Esophagus squamous epithelium (tissue), 5 donors: ENCODE measurements at places on chromosomes 13 and 19.

DNA sequence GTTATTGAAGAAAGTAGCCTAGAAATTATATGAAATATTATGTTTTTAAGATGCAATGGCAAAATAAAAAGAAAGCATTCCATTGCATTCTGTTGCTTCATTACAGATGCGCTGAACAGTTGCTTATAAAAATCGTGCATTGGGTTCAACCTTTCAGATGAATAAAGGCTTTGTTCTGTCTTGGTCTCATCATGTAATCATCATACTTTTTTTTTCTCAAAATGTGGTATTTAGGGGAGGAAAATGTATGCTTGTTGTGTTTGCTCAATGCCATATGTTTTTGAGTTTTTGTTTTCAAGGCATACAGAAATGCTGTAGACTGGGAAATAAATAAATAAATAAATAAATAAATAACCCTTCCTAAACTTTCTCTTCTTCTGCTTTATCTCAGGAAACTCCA, 1.1 kb upstream of the MBNL2 start:
- no peak overlapping the region for H3K4me3 ChIP-seq
- no peak for DNase-seq
- H3K27me3 ChIP-seq = no peaks in the 10 kb centered on the region
- peak overlapping the region; percentile 94 for H3K27ac ChIP-seq
- peaks cover 48% of the 10 kb centered on the region for H3K4me1 ChIP-seq

DNA sequence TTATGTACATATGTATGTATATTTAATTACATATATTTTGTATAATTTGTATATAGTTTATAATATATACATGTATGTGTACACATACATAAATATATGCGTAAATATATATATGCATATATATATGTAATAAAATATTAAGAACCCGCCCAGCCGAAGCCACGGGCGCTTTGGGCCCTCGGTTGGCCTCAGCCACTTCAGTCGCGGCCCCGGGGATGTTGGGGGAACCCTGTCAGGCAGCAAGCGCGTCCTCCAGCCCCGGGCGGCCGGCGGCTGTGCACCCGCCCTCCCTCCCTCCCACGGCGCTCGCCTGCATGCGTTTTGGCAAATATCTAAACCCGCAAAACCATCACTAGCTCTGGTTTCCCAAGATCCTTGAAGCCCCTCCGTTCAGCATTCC, 7.9 kb upstream of the ZNF606 start:
- no peak overlapping the region for H3K4me3 ChIP-seq
- H3K4me1 ChIP-seq = peaks cover 9% of the 10 kb centered on the region
- peaks cover 20% of the 10 kb centered on the region for H3K36me3 ChIP-seq
- H3K27me3 ChIP-seq = no peaks in the 10 kb centered on the region
- no peak overlapping the region for H3K27ac ChIP-seq

DNA sequence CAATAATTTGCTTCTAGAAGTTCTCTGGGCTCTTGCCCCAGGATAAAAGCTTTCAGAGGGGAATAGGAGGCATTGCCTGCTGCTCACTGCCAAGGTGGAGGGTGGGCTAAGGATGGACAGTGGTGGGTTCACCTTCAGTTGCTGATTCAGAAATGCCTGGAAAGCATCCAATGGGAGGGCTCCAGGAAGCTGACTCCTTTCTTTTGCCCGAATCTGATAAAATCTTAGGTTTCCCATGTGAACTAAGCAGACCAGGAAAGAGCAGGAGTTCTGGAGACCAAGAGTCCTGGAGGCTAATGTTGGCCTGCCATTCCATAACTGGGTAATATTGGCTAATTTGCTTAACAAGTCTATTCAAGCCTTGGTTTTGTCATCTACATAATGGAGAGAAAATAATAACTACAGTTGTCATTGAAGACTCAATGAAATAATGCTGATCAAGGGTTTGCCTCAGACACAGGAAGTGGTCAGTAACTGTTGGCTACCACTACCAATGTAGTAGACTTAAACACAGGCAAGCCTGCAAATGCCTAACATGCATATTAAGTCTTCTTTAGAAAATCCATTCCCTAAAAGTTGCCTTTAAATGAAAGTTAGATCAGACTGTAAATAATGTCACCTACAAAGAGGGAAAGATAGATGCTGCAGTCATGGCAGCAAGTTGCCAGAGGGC, 528.4 kb upstream of the NBEA start:
- H3K4me1 ChIP-seq = peaks cover 13% of the 10 kb centered on the region
- no peaks in the 10 kb centered on the region for H3K36me3 ChIP-seq
- H3K27ac ChIP-seq = no peak overlapping the region
- H3K4me3 ChIP-seq = no peak overlapping the region

DNA sequence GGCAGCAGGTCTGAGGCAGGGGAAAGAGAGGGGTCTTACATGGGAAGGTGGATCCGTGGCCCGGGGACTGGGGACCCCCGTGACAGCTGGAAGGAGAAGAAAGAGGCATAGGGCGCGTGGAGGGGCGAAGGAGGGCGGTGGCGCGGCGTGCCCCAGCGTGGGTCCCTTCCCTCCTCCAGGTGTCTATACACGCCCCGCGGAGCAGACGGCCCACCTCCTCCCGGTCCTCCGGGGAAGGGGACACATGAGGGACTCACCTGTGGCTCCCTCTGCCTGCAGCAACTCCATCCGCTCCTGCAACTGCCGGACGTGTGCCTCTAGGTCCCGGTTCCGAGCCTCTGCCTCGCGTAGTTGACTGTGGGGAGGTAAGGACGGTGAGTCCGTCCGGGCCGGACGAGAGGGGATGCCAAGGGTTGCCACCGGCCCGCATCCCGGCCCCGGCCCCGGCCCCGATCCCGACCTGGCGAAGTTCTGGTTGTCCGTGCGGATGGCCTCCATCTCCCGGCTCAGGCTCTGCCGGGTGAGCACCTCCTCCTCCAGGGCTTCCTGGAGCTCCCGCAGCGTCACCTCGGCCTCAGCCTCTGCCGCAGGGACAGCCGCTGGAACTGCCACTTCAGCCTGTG, 2.4 kb upstream of the SIX5 start:
- peaks cover 7% of the 10 kb centered on the region for H3K27me3 ChIP-seq
- no peak for DNase-seq
- peaks cover 5% of the 10 kb centered on the region for H3K36me3 ChIP-seq
- H3K27ac ChIP-seq = peak overlapping the region; percentile 98
- peaks cover 17% of the 10 kb centered on the region for H3K4me1 ChIP-seq
- H3K4me3 ChIP-seq = peak overlapping the region; percentile 79

GRCh38 chr19:18173572-18174288, at the start of gene IFI30:
TSS of gene IFI30 (plus strand) at chr19:18173813. CDS start at chr19:18173842, 29 bp downstream.
- H3K36me3 ChIP-seq = peaks cover 3% of the 10 kb centered on the region
- peak within 1 kb of the TSS; percentile 60 for H3K4me3 ChIP-seq
- peak; percentile 55 for DNase-seq
- peaks cover 14% of the 10 kb centered on the region for H3K4me1 ChIP-seq
- H3K27ac ChIP-seq = peak within 1 kb of the TSS; percentile 71

- H3K4me1 ChIP-seq = no peaks in the 10 kb centered on the region
- DNase-seq = no peak
- H3K27ac ChIP-seq = no peak overlapping the region
- no peaks in the 10 kb centered on the region for H3K36me3 ChIP-seq
- no peaks in the 10 kb centered on the region for H3K27me3 ChIP-seq
- no peak overlapping the region for H3K4me3 ChIP-seq
These were observed 167.1 kb upstream of the MAB21L1 start for GRCh38 chr13:35643625-35644024.

- DNase-seq = no peak
- no peak overlapping the region for H3K27ac ChIP-seq
- H3K27me3 ChIP-seq = no peaks in the 10 kb centered on the region
- H3K4me3 ChIP-seq = no peak overlapping the region
These were observed 101.8 kb downstream of the FAM216B start for GRCh38 chr13:42883142-42883541.

- peaks cover 29% of the 10 kb centered on the region for H3K4me1 ChIP-seq
- H3K36me3 ChIP-seq = no peaks in the 10 kb centered on the region
These were observed at the start of gene TYROBP for GRCh38 chr19:35908010-35908441. TSS of gene TYROBP (minus strand) at chr19:35908295. CDS start at chr19:35908228, 67 bp downstream.

DNA sequence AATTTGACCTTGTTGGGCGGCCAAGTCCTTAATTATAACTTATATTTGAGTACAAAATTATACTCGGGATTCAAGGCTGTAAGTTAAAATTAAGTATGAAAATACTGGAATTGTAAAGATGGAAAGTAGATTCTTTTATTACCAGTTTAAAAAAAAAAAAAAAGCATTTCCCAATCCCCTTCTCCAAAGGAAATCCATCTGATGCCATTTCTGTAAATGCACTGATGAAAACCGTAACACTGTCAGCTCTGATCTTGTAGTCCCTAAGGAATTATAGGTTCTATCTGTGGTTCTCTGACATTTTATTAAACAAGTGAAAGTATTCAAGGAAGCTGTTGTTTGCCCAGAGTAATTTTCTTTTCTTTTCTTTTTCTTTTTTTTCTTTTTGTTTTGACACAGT, 41.6 kb upstream of the HNRNPA1L2 start:
- peak overlapping the region; percentile 84 for H3K27ac ChIP-seq
- H3K4me1 ChIP-seq = peaks cover 25% of the 10 kb centered on the region
- H3K27me3 ChIP-seq = no peaks in the 10 kb centered on the region
- H3K36me3 ChIP-seq = no peaks in the 10 kb centered on the region
- peak overlapping the region; percentile 63 for H3K4me3 ChIP-seq

GRCh38 chr13:76917095-76917494, 30.9 kb upstream of the KCTD12 start:
- H3K4me3 ChIP-seq = no peak overlapping the region
- DNase-seq = no peak
- no peaks in the 10 kb centered on the region for H3K27me3 ChIP-seq
- H3K36me3 ChIP-seq = no peaks in the 10 kb centered on the region
- H3K4me1 ChIP-seq = peaks cover 3% of the 10 kb centered on the region
- peak overlapping the region; percentile 68 for H3K27ac ChIP-seq

DNA sequence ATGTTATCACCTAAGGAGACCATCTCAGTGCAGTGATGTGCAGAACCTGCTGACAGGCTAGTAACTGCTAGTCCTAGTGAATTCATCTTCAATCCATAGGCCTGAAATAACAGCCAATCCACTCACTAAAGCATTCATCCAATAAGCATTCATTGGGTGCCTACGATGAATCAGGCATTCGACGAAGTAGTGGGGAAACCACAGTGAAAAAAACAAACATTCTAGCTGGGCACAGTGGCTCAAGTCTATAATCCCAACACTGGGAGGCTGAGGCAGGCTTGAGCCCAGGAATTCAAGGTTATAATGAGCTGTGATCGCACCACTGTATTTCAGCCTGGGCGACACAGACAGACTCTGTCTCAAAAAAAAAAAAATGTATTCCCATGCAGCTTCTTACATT, 135.6 kb downstream of the RNF17 start:
- no peaks in the 10 kb centered on the region for H3K4me1 ChIP-seq
- no peak overlapping the region for H3K27ac ChIP-seq
- no peaks in the 10 kb centered on the region for H3K27me3 ChIP-seq
- H3K36me3 ChIP-seq = no peaks in the 10 kb centered on the region

- no peaks in the 10 kb centered on the region for H3K36me3 ChIP-seq
- peak overlapping the region; percentile 44 for H3K4me3 ChIP-seq
- DNase-seq = no peak
- peaks cover 15% of the 10 kb centered on the region for H3K4me1 ChIP-seq
- H3K27ac ChIP-seq = peak overlapping the region; percentile 93
These were observed 7.3 kb upstream of the TLE2 start for GRCh38 chr19:3036119-3036976.

GRCh38 chr19:7595466-7596133, at the start of gene CAMSAP3:
TSS of gene CAMSAP3 (plus strand) at chr19:7595863. CDS start at chr19:7596003, 140 bp downstream.
- H3K27me3 ChIP-seq = peaks cover 67% of the 10 kb centered on the region
- H3K27ac ChIP-seq = no peak within 1 kb of the TSS
- no peak for DNase-seq
- H3K4me1 ChIP-seq = peaks cover 3% of the 10 kb centered on the region

DNA sequence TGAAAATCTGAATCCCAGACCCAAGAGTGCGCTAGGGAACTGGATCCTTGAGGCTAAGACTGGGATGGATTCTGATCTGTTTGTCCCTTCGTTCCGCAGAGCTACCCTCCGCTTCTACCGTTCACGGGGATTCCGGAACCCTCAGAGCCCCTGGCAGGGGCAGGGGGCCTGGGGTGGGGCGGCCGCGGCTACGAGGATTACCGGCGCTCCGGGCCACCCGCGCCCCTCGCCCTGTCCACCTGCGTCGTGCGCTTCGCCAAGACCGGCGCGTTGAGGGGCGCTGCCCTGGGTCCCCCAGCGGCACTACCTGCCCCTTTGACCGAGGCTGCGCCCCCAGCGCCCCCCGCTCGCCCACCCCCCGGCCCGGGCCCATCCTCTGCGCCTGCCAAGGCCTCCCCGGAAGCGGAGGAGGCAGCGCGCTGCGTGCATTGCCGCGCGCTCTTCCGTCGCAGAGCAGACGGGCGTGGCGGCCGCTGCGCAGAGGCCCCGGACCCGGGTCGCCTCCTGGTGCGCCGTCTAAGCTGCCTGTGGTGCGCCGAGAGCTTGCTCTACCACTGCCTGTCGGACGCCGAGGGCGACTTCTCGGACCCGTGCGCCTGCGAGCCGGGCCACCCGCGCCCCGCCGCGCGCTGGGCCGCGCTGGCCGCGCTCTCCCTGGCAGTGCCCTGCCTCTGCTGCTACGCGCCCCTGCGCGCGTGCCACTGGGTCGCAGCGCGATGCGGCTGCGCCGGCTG, 7.1 kb downstream of the SPRED3 start:
- peaks cover 73% of the 10 kb centered on the region for H3K27me3 ChIP-seq
- no peak for DNase-seq

GRCh38 chr13:24745861-24746617, 17.9 kb upstream of the RNF17 start:
- no peaks in the 10 kb centered on the region for H3K27me3 ChIP-seq
- DNase-seq = no peak
- H3K4me1 ChIP-seq = peaks cover 36% of the 10 kb centered on the region
- H3K36me3 ChIP-seq = no peaks in the 10 kb centered on the region
- peak overlapping the region; percentile 47 for H3K4me3 ChIP-seq
- no peak overlapping the region for H3K27ac ChIP-seq

DNA sequence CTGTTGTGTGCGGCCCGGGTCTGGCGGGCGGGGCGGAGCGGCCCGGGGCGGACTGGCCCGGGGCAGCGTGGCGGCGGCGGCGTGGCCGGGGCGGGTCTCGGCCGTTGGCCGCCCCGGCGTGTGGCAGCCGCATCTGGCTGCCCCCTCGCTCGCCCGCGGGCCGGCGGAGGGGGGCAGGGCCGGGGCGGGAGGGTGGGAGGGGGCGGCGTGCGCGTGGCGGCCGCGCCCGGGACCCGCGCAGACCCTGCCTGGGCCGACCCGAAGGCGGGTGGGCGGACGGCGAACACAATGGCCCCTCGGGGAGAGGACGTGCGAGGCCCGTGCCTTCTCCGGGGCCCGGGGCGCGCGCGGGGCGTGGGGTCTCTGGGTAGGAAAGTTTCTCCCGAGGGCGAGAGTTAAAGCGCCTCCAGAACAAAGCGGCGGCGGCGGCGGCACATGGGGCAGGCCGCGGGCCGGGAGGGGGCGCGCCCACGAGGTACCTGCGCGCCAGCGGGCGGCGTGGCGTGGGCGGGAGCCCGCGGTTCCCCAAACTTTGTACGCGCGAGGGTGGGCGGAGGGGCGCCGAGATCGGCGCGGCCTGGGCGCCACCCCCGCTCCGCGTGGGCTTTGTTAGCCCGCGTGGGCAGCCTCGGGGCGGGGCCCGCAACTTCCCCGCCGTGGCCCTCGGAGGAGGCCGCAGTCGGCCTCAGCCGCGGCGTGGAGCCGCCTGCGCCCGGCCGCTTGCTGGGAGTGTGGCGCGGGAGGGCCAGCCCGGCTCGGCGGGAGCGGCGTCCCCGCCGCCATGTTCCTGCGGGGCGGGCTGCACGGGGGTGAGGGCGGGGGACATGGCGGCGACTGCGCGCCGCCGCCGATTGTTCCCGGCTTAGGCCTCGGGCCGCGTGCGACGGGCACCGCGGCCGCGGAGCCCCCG, 764 bp downstream of the MIR17HG start:
- H3K36me3 ChIP-seq = no peaks in the 10 kb centered on the region
- DNase-seq = no peak

- no peak overlapping the region for H3K4me3 ChIP-seq
- peaks cover 35% of the 10 kb centered on the region for H3K36me3 ChIP-seq
These were observed 3.7 kb upstream of the ZNF554 start for GRCh38 chr19:2815923-2816322.
